ENCODE measurements at places on chromosomes 3 and 15. TPM values are rescaled to one million over a fixed set of nuclear protein-coding genes. Genes with fewer than 3 reads are reported as not detected.

The UROC1 gene
- total RNA-seq, result not detected

- no peak for DNase-seq
Measured at GRCh38 chr3:188827576-188827975, 344.2 kb upstream of the TPRG1 start.

The NUTM1 gene
- not detected for total RNA-seq

The ATP13A4 gene
- 0.37 TPM for total RNA-seq

DNA sequence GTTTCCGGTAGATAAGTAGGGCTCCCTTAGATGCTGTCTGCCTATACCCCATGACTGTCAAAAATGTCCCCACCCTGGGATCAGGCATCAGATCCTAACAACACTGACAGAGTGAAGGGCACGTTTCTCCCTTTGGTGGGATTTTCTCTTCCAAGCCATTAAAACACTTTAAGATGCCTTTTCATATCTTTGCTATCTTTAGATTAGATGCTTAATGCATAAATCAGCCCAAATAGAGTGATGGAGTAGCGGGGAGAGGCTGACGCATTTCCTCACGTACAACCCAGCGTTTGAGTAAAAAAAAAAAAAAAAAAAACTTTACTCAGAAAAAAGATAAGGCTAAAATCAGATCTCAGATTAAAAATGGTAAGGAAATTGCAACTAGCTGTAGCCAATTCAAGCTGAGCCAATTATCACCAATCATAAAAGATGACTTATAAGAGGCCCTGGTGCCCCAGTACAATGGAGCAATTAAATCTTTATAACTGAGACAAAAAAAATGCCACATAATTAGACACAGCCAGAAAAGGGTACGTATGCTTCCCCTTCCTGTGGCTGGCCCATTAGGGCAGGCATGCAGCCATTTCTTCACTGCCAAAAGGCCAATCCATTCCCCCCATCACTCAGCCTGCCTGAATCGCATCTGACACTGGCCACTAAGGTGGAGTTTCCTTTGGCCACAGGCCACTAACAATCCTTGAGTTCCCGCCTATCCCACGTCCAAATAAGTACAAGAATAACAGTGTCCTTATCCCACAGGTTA, 45.0 kb downstream of the RFTN1 start:
- DNase-seq, result no peak

GRCh38 chr3:158953131-158953530, 151.3 kb downstream of the MFSD1 start:
- DNase-seq, result no peak

The GPR62 gene
- not detected for total RNA-seq

DNA sequence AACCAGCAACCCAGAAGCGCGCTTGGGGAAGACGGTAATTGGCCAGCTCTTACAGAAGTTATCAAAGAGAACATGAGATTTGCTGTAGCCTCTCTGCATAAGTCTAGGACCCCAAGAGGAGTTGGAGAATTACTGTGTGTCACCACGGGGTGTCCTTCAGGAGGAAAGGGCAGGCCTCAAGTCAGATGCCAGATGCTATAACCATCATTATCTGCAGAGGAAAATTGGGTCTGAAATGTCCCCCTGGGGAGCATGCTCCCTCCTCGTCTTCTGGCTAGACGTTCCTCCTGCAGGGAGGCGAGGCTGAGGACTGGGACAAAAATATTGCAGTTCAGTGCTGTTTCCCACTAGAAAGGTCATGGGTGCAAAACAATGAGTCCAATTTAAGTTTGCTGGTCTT, 380.5 kb upstream of the CFAP20DC start:
- no peak for DNase-seq

DNA sequence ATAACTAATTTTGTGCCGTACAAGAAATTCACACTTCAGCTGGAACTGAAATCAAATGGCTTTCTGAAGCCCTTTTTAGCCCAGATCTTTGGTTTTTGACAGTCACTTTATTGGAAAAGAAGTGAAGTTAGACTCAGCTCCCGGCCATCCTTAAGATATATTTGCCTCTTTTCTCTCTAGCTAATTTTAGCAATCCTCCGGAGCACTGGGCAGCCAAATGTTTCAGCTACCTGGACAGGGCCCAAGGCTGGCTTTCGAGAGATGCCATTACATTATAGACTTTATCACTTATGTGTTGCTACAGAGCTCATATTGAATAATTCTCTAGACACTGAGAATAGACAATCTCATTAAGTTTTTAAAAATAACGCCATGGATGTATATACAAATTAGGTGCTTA, 28.5 kb upstream of the RPL39L start:
- no peak for DNase-seq

DNA sequence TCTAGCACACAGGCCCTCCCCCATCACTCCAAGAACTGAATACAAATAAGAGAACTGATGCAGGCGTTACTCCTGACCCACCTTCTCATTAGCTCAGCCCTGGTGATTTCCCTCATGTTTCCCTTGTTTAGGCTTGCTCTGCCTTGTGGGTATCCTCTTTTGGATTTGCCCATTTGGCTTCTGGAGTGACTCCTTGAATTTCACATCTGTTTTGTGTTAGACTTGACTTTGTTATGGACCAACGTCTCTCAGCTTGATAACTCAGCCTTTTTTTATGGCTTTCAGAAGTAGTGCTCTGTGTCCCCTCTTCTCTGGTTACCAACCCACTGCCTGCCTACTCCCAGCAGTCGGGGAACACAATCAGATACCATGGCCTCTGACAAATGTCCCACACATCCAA, 11.3 kb upstream of the TMOD3 start:
- no peak for DNase-seq

The C2CD4A gene
- 0.69 TPM for total RNA-seq

DNA sequence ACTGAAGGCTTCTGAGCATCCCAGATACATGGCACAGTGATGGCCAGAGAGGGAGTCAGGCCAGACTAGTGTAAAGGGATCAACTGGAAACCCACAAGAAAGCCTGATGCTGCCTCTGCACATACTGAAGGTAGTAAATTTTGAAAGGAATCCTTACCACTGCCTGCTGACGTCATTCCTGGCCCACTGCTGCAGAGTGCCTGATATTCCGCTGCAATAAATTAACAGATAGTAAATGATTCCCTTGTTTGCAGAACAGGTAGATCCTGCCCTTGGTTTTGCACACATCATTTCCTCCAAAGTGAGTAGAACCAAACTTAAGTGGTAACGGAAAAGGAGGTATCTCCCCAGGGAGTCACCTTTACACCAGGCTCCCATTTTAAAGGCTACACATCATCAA, 146.7 kb downstream of the FBN1 start:
- no peak for DNase-seq

All from activated T-cell treated with anti-CD3 and anti-CD28 coated beads, Interleukin-2, amount 50 U/mL, for 4 hours (primary cell).